Stimulated activated CD4-positive, alpha-beta T cell treated with anti-CD3 and anti-CD28 coated beads, Interleukin-2, amount 100 ng/mL, for 24 hours (primary cell): ENCODE measurements at places on chromosomes 1 and 21.

- no peak for DNase-seq
These were observed 61.0 kb downstream of the POFUT2 start for GRCh38 chr21:45226540-45227326.

- DNase-seq, result no peak
These were observed 486 bp upstream of the DSTYK start for GRCh38 chr1:205211839-205212536.

GRCh38 chr1:53629101-53629691 lies 109.8 kb downstream of the GLIS1 start:
- DNase-seq, result peak; percentile 4

GRCh38 chr1:78678324-78678723 lies 28.7 kb downstream of the IFI44 start:
- no peak for DNase-seq

- DNase-seq, result no peak
These were observed 66.6 kb downstream of the SCCPDH start for GRCh38 chr1:246790833-246791232.

- no peak for DNase-seq
These were observed 59.9 kb downstream of the SYT6 start for GRCh38 chr1:114093624-114094362.

DNA sequence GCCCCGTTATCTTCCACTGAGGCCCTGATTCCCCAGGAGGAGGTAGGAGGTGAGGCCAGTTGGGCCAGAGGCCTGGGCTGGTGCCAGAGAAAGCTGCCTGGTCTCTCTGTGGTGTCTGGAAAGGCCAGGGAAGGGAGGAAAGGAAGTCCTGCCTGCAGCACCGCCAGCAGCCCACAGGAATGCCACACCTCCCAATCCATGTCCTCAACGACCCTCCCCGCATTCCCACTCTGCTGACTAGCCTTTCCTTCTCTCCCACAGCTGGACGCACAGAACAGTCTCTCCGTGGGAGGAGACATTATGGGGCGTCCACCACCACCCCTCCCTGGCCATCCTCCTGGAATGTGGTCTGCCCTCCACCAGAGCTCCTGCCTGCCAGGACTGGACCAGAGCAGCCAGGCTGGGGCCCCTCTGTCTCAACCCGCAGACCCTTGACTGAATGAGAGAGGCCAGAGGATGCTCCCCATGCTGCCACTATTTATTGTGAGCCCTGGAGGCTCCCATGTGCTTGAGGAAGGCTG lies 18.0 kb downstream of the CSF1 start:
- no peak for DNase-seq

DNA sequence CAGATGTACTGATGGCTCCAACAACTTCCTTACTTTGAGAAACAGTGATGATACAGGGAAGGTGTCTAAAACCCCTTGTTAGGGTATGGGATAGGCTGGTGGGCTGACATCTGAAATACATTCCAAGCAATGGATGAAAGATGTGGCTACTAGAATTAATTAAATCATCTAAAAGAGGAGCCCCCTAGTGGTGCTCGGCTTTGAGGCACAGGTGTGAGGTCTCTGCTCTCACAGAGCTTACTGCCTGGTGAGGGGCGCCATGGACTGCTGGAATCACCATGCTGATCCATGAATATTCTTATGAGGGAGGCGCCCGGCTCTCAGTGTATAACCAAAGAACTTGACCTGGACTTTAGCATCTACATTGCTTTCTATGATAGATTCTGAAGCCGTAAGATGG lies 48.5 kb downstream of the GNG4 start:
- DNase-seq, result peak; percentile 32

- DNase-seq, result no peak
These were observed 178.6 kb downstream of the SLC45A1 start for GRCh38 chr1:8496473-8496872.

- no peak for DNase-seq
These were observed 31.0 kb downstream of the ASH1L start for GRCh38 chr1:155531624-155532023.

- DNase-seq, result no peak
These were observed 878.6 kb upstream of the ADGRL4 start for GRCh38 chr1:79885101-79885500.

DNA sequence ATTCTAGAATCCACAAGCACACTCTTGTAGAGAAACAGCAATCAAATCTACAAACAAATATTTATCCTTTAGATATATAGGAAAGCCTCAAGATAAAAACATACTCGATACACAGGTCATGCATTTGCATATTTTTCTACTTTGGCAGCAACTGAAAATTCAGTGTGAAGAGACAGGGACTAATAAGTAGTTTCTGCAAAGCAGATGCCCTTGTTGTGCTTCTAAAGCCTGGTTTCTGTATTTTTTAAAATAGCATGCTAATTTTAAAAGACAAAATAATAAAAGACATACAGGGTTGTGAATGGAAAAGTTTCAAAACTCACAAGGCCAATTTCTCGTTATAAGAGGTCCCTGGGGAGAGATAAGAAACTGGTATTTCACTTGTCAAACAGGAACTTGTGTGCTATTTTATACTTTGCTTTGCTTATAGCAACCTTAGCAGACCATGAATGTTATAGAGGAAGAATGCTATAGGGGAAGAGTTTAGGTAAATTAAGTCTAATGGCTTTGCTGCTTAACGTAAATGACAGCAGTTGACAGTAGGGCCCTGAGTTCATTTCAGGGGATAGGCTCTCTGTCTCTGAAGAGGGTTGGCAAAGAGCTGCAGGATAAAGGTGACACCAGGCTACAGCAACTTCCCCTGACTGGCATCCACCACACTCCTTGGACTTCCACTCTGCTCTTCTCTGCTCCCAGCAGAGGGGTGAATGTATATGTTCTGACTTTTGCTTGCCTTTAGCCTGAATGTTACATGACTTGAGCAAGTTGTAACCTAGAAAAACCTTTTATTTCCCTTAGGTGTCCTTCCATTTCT lies 9.4 kb upstream of the RGS13 start:
- no peak for DNase-seq

- DNase-seq, result no peak
These were observed 33.8 kb downstream of the MFSD2A start for GRCh38 chr1:39988618-39989343.

- DNase-seq, result peak; percentile 10
These were observed 48.1 kb upstream of the MPC2 start for GRCh38 chr1:167984886-167985489.

DNA sequence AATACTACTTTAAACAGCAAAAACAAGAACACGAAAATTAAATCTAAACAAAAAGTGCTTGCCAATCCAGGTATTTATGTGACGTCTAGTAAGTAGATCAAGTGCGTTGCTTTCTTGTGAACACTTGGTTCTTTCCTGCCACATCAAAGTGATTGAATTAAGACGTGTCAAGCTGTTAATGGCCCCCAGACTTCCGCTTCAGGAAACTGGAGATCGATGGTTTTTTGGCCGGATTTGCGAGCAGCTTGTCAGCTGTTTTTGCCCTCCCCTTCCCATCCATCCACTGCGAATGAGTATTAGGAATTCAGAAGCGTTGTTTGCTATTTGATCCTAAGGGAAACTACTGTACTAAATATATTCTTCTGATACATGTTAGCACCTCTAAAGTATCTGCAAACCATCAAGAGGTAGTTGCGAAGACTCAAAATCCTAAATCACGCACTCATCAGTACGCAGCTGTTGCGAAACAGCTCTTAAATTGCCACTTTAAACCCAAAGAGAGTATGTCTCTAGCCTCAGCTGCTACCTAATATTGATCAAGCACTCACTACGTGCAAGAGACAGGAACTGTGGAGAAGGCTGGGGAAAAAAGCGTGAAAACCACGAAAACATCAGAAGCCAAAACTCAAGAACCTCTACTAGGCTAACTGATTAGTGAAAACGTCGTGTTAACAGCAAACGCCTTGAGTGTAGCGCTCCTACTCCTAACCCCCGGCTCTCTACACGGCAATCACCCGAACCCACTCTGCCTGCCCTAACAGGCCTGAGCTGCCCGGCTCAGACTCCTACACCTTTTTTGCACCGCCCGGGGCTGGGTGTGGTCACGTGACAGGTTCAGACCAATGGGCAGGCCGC lies 473 bp upstream of the BRDT start:
- no peak for DNase-seq

DNA sequence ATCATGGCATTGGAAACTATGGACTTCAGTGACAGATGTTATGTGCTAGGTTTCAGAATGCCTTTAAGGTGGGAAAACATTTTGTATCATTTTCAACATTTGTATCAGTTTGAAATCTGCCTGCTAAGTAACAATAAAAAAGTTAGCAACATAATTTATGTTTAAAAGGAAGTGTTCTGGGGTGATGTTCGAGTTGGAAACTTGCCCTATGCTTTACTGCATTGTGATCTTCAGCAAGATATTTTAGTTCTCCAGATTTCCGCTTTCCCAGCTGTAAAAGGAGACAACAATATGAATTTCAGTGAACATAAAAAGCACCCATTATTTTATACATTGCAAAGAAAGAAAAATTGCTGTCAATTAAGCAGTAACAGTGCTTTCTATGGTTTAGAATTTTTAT lies 187.4 kb downstream of the DISC1 start:
- DNase-seq, result no peak

GRCh38 chr1:156376146-156376545 lies 7.1 kb downstream of the RHBG start:
- DNase-seq, result no peak

DNA sequence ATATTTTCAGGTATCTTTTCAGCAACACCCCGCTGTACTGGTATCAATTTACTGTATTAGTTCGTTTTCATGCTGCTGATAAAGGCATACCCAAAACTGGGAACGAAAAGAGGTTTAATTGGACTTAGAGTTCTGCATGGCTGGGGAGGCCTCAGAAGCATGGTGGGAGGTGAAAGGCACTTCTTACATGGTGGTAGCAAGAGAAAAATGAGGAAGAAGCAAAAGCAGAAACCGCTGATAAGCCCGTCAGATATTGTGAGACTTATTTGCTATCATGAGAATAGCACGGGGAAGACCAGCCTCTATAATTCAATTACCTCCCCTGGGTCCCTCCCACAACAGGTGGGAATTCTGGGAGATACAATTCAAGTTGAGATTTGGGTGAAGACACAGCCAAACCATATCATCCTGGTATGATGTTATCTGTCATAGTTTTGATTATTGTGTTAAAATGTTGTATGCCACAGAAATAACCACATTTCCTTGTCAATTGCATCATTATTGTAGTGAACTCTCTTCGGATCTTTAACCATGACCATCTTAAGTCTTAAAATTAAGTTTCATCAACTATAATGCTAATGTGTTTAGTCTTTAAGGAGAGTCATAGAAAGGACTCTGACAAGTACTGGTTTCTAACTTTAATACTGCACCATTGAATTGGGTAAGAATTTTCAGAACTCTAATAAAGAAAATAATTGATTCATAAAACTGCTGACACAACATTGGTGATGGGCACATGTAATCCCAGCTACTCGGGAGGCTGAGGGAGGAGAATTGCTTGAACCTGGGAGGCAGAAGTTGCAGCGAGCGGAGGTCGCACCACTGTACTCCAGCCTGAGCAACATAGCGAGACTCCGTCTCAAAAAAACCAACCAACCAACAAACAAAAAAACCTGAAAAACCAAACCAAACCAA lies 58.2 kb downstream of the TBX19 start:
- no peak for DNase-seq

- DNase-seq, result no peak
These were observed 98.0 kb upstream of the C1orf105 start for GRCh38 chr1:172322219-172323061.

GRCh38 chr1:77498918-77499317 lies 183.5 kb downstream of the ZZZ3 start:
- no peak for DNase-seq

GRCh38 chr1:230772457-230773395 lies 25.5 kb downstream of the CAPN9 start:
- no peak for DNase-seq

GRCh38 chr1:246280551-246280950 lies 226.5 kb downstream of the SMYD3 start:
- DNase-seq, result no peak

GRCh38 chr1:206722751-206723461 lies 38.2 kb downstream of the MAPKAPK2 start:
- DNase-seq, result no peak

DNA sequence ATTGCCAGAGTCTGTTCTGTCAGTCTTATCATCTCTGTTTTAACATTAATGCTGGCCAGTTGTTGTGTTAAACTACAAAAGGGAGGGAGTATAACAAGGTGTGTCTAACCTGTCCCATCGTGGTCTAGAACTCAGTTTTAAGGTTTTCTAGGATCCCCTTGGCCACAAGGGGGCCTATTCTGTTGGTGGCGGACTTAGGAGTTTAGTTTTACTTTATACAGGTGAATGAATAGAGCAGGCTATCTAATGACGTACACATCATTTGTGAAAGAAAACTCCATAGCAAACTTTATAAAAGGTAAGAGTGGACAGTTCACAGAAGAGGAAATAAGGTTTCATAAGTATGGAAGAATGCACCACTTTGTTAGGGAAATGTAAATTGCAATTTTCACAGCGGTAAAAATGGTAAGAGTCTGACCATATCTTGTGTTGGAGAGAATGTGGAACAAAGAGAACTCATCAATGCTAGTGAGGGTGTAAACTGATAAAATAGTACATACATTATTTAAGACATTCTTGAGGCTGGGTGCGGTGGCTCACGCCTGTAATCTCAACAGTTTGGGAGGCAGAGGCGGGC lies 2.5 kb upstream of the ATF6 start:
- DNase-seq, result peak; percentile 33

DNA sequence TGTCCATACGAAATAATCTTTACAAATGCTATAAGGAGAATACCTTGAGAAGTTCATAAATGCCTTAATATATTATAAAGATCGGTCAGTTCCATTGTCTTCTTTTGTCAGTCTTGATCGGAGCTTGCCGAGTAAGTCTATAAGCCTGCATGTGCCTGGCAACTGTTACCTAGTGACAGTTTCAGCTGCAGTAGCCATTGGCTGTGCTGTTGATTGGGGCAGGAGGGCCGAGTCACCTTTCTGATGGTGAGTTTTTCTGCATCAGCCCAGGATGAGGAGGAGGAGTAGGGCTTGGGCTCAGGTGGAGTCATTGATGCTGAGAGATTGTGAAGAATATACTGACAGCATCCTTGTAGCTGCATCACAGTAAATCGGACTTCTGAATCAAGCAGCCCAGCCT lies 1.9 kb upstream of the GPR52 start:
- DNase-seq, result no peak

DNA sequence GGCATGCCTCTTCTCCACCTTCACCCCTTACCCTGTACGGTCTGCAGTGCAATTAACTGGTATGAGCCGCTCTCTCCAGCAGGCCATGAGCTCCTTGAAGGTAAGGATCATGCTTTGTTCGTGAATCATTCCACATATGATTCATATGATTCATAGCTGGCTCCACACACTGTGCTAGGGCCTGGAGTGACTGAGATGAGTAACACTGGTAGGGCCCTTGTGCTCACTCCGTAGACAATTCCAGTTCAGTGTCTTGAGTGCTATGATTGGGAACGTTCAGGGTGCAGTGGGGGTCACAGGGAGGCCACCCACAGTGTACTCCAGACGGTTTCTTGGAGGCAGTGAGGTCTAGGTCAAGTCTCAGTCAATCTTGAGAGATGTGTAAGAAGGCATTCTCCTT lies 239.8 kb downstream of the LMX1A start:
- no peak for DNase-seq
